ENCODE measurements at places on chromosomes 3 and 15. TPM values are rescaled to one million over a fixed set of nuclear protein-coding genes. Genes with fewer than 3 reads are reported as not detected.

Gene ADGRG7
- not detected for total RNA-seq

Gene PFKFB4
- total RNA-seq, result 1.6 TPM

Gene LEKR1
- total RNA-seq, result 1.0 TPM

Gene TMEM158
- 0.66 TPM for total RNA-seq

Gene GRM7
- total RNA-seq, result not detected

Gene GOLGA8H
- 1.8 TPM for total RNA-seq

Gene PLA2G4B
- total RNA-seq, result 1.7 TPM

Gene ABHD17C
- total RNA-seq, result 4.1 TPM

Gene LMCD1
- total RNA-seq, result 72.5 TPM

Gene RPSA
- total RNA-seq, result 350 TPM

Gene CHRNA3
- total RNA-seq, result 0.42 TPM

Gene DPPA2
- not detected for total RNA-seq

Gene ERC2
- 0.22 TPM for total RNA-seq

Gene IL5RA
- not detected for total RNA-seq

Gene NAA80
- 7.9 TPM for total RNA-seq

Gene ATRIP
- 3.8 TPM for total RNA-seq

Gene CGNL1
- total RNA-seq, result 27.9 TPM

Gene CCNB2
- 0.17 TPM for total RNA-seq

Gene CPA3
- 2.6 TPM for total RNA-seq

Gene UBE3A
- total RNA-seq, result 103 TPM

Gene TGM4
- not detected for total RNA-seq
